ENCODE measurements at places on chromosomes 5 and 9.

- no peak for DNase-seq
Measured at GRCh38 chr5:94884311-94884710, 265.8 kb downstream of the SLF1 start.

DNA sequence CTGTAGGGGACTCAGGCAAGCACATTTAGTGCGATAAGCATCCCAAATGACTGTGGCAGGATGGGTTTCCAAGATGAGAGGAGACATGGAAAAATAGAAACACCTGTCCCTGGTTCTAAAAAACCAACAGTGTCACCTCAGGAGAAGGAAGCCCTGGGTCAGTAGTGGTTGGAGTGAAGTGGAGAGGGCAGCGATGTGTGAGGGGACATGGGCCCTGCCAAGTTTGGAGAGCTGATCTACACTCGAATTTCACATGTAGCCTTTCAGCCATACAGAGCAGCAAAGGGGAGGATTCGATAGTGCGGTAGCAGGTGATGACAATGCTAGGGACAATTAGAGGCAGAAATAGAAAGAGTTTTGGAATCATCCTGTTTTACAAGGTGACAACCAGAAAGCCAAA lies 32.6 kb upstream of the LHX2 start:
- DNase-seq: no peak

DNA sequence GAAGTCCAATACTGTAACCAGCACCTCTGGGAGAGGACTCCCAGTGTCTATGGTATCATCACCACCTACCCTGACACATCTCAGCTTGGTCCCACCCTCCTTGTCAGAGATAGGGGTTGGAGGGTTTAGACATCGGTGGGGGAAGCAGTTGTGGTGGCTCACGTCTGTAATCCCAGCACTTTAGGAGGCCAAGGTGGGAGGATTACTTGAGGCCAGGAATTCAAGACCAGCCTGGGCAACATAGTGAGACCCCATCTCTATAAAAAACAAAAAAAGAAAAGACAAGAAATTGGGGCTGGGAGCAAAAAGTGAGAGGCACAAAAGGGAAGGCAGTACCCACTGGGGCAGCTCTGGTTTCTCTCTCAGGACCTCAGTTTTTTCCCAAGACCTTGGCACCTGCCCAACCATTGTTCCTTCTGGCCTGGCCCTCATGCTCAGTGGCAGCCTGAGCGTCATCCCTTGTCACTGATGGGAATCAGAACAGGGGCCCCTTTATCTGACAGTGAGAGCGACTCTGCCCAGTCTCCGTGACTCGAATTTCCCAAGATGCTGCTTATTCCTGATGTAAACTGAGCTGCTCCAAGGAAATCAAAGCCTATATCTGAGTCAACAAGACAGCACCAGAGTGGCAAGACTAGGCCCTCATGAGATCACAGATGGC lies 80.5 kb upstream of the HSPA9 start:
- DNase-seq: no peak

DNA sequence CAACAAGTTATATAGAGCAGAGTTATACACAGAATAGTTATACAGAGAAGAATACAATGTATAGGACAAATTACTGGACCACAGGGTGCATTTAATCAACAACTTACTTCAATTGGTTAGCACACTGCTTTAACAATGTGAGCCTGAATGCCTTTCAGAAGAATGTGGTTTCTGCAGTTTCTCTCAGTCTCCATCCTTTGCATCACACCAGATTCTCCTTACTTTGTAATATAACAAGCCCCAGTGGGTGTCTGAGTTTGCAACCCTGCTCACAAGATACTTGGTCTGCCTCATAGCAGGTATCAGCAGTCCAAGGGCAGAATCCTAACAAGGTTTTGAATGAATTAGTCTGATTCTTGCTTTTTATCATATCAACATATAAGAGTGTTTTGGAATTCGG lies 114.6 kb downstream of the GABRB2 start:
- DNase-seq: no peak

DNA sequence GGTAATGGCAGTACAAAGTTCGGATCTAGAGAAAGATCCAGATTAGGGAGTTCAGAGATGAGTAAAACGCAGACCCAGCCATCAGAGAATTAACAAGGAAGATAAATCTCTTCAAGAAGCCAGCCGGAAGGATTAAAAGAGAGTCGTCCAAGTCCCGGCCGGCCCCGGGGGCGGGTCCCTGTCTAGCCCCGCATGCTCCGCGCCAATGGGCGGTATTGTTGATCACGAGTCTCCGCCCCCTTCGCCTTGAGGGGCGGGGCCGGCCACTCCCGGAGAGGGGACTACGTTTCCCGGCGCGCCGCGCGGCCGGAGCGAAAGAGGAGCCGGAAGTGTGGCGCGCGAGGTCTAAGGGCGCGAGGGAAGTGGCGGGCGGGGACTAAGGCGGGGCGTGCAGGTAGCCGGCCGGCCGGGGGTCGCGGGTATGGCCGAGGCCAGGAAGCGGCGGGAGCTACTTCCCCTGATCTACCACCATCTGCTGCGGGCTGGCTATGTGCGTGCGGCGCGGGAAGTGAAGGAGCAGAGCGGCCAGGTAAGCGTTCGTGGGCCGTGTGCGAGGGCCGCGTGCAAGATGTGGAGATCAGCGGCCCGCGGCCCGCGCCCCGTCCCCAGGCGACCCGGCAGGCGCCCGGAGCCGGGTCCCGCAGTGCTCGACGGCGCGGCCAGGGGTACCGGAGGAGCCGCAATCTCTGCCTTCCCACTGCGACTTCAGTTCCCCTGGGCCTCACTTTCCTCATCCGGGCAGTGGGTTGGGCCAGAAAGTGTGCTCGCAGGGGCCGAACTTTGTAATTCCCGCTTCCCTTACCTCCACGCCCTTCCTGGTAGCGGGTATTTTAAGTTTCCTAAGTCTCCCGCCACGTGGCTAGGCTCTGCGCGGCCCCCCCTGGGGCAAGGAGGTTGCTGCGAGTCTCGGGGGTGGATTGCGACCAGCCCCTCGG lies at the start of gene TCOF1:
Gene TCOF1 (plus strand): TSS at position 372 of the 935 bp plus-strand sequence. CDS start 50 bp downstream, at position 422.
- DNase-seq: peak; percentile 93

- no peak for DNase-seq
Measured at GRCh38 chr5:128765448-128766061, 199.7 kb upstream of the SLC27A6 start.

- no peak for DNase-seq
Measured at GRCh38 chr9:129416821-129417539, 203.9 kb downstream of the C9orf50 start.

GRCh38 chr5:174482607-174483024 lies 241.8 kb upstream of the MSX2 start:
- no peak for DNase-seq

DNA sequence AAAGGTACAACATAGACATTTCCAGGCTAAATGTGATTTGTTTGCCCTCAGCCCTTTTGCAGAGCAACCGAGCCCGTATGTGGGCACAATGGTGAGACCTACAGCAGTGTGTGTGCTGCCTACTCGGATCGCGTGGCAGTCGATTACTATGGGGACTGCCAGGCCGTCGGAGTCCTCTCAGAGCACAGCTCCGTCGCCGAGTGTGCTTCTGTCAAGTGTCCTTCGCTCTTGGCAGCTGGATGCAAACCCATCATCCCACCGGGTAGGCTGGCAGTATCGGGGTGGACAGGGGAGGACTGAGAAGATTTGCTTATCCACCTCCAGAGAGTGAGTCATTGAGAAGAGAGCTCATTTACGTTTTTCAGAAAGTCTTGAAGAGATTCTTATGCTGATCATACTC lies 17.8 kb upstream of the GLIPR2 start:
- DNase-seq: no peak

DNA sequence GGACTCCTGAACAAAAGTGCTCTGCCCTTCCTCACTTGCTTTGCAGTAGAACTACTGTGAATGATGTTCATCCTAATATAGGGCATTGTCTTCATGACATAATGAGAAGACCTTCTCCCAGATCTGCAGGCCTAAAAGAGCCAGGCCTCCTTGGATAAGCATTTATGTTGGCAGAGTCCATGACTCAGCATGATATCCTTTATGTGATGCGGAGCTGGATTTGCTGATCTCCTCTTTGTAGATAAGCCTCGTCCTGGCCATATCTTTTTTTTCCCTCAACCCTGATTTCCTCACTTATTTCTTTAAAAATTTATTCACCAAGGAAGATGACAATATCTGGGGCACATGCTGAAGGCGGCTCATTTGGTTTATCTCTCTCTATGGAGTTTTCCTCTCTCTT lies 62.4 kb upstream of the TAS2R1 start:
- DNase-seq: no peak

DNA sequence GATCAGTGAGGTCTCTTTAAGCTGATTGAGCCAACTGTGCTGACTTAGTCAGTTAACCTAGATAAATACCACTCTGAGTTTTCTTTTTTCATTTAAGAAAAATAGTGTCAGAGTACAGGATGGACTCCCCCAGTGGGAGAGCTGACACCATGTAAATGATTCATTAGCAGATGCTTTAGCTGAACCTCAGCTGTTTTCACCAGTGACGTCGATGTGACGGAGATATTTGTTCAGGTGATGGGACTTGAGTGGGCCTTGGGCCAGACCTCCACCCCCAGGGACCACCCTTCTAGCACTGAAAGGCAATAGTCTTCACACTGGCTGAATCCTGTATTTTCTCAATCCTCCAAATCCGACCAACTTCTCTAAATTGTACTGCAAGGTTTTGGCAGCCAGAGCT lies 196.1 kb downstream of the GAS1 start:
- no peak for DNase-seq
